NCI-H146 (cell line): ENCODE measurements at places on chromosomes 6 and 20.

GRCh38 chr6:81744131-81744530, 8.3 kb downstream of the TENT5A start:
- no peak for DNase-seq

GRCh38 chr6:156731396-156731795, 45.8 kb upstream of the ARID1B start:
- DNase-seq: peak; percentile 79

GRCh38 chr6:106086814-106087175, 659 bp downstream of the PRDM1 start:
- DNase-seq: no peak

DNA sequence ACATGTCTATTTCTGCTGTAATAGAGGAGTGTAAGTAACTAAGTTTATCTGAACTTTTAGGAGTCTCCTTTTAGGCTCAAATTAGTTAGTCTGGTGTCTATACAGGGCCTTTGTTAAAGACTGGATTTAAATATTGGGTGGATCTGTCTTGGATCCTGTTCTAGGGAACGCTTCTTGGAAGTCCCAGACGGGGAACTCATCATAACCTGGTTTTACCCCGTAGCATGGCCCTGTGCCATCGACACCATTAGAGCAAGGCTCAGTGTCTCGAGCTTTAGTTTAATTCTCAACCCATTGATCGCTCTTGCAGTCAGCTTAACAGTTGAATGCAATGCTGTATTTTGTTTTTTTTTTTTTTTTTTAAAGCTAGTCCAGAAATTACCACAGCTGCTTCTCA, 89.9 kb downstream of the CARMIL1 start:
- no peak for DNase-seq

- peak; percentile 4 for DNase-seq
Measured at GRCh38 chr6:72580281-72580940, 41.5 kb upstream of the KCNQ5 start.

- no peak for DNase-seq
Measured at GRCh38 chr6:39956936-39957335, 22.7 kb upstream of the MOCS1 start.

- DNase-seq: peak; percentile 96
Measured at GRCh38 chr20:8267009-8267408, 134.9 kb downstream of the PLCB1 start.

DNA sequence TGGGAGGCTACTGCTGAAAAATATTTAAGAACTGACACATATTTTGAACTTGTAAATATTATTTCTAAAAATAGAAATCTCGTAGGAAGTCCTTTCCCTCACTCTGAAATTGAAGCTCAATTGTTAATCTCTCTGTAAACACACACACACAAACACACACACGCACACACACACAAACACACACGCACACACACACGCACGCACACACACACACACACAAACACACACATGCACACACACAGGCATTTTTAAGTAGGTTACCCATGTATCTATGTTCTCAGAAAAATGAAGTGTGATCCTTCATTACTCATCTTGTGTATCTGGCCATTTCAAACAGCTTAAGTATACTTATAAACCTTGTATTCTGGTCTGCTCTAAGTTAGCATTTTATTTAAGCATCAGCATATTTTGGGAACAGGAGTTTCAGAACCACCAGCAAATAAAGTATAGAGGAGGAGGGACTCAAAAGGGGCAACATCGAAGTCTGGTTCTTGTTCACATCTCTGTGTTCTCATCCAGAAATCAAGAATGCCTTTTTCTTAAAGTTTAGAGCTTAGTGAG, 11.6 kb downstream of the CCN6 start:
- no peak for DNase-seq
